ENCODE measurements at places on chromosomes 3 and 15.

GRCh38 chr3:27486336-27486735, 2.2 kb upstream of the SLC4A7 start:
- no peak for DNase-seq

DNA sequence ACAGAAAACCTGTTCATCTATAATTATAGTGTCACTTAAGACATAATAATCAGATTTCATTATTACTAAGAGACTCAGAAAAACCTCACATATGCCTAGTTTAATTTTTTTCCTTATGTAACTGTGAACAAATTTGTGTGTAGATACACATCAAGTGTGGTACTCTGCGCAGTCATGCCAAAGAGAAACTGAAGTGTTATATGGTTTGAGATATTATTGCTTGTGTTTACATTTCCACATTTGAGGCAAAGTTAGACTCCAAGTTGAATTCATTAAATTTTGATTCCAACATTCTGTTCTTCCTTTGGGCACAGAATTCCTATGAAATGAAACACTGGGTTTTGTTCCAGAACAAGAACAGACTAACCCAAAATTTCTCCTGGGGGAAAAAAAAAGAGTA, 2.2 kb downstream of the MBNL1 start:
- DNase-seq = no peak

DNA sequence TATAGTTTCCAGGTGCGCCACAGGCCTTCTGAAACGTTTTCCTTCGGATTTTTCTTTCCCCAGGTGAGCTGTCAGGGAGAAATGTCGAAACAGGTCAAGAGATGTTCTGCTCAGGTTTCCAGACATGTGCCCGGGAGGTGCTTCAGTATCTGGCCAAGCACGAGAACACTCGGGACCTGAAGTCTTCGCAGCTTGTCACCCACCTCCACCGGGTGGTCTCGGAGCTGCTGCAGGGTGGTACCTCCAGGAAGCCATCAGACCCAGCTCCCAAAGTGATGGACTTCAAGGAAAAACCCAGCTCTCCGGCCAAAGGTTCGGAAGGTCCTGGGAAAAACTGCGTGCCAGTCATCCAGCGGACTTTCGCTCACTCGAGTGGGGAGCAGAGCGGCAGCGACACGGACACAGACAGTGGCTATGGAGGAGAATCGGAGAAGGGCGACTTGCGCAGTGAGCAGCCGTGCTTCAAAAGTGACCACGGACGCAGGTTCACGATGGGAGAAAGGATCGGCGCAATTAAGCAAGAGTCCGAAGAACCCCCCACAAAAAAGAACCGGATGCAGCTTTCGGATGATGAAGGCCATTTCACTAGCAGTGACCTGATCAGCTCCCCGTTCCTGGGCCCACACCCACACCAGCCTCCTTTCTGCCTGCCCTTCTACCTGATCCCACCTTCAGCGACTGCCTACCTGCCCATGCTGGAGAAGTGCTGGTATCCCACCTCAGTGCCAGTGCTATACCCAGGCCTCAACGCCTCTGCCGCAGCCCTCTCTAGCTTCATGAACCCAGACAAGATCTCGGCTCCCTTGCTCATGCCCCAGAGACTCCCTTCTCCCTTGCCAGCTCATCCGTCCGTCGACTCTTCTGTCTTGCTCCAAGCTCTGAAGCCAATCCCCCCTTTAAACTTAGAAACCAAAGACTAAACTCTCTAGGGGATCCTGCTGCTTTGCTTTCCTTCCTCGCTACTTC, 3.8 kb downstream of the BHLHE40 start:
- no peak for DNase-seq

- no peak for DNase-seq
Measured at GRCh38 chr3:155661760-155662159, 83.1 kb downstream of the PLCH1 start.

DNA sequence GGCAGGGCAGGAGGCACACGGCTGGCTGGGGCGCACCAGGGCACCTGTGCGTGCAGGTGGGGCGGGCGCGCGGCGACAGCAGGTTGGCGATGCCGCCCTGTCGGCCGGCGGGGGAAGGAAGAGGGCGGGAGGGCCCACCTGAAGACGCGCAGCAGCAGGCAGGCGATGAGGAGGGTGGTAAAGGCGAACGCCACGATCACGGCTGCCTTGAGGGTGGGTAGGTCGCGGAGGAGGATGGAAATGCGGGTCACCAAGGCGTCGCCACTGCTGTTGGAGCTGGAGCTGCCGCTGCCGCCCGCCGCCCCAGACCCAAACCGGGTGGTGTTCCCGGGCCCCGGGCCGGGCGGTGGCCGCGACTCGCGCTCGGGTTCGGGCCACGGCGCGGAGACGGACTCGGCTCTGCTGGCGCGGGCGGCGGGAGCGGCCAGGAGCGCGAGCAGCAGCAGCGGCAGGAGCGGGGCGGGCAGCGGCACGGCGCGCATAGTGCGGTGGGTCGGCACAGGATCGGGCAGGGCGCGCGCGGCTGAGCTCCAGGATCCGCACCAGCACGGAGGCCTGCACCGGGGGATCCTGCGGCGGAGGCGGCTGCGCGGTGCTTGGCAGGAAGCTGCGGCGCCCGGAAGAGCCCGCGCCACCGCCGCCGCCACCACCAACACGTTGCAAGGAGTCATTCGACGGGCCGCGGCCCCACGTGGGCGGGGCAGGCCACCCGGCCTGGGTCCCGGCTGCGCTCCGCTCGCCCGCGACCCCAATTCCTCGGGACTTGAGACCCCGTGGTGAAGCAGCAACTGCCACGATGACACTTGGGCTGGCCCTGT, at the start of gene FAM174B:
FAM174B (minus strand) TSS at position 598 of the 818 bp plus-strand sequence.
- peak; percentile 53 for DNase-seq

GRCh38 chr3:14228681-14229470, 50.3 kb downstream of the LSM3 start:
- no peak for DNase-seq

GRCh38 chr3:188241883-188242282, 87.9 kb downstream of the LPP start:
- no peak for DNase-seq

GRCh38 chr3:136595913-136596697, 156.1 kb downstream of the STAG1 start:
- DNase-seq = no peak

DNA sequence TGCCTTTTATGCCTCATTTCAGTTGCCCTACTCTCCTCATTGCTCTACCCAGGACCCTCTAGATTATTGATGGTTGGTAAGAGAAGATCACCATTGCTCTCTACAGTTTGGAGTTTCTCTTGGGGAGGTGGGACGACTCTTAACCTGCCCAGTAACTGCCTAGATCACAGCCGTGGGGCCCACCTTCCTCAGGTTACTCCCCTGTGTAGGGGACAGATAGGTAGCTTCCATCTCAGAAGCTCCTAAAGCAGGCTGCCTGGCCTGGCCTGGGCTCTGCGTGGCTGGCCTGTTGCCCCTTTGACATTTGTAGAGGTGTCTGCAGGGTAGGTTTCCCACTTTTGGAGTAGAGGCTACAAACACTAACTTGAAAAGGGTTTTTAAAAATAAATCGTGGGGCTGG, 42.7 kb downstream of the TRIM71 start:
- no peak for DNase-seq

GRCh38 chr3:45964139-45964538, 20.9 kb downstream of the CXCR6 start:
- no peak for DNase-seq

GRCh38 chr3:43892526-43892925, 201.8 kb downstream of the ABHD5 start:
- DNase-seq = no peak

DNA sequence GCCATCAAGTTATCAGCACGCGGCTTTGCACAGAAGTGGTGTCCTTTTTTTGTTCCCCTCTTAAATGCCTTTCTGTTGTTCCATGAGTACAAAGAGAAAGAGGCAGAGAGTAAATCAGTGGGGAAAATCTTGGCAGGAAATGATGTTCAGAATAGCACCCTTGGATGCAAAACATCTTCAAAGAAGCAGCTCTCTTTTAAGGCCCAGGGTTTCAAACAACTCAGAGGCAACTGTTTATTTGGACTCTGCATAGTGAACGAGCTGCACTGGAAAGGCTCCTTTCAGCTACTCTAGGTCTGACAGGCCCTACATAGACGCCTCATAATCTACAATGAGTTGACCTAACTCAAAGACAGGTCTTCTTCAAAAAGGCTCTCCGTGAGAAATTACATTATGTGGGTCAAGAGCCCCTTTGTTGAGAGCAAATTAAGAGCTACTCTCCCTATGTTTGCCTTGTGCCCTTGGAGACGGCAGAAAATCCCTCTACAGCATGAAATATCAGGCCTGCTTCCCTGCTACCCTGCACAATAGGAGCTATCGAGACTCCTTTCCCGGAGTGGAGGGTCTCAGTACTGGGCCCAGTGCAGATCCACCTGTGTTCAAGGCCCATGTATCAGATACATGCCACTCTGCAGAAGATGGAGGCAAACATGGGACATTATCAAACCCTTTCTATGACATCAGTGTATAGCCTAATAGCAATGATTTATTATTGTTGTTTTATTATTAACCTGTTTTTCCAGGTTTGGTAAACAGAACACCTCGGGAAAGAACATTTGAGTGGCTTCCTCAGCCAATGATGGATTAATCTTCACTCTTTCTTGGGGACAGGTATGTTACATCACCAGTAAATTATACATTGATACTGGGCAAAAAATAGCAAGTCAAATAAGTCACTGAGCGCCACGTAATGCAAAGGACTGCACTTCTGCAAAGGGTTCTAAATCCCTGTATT, 53.1 kb downstream of the HEG1 start:
- DNase-seq = no peak

DNA sequence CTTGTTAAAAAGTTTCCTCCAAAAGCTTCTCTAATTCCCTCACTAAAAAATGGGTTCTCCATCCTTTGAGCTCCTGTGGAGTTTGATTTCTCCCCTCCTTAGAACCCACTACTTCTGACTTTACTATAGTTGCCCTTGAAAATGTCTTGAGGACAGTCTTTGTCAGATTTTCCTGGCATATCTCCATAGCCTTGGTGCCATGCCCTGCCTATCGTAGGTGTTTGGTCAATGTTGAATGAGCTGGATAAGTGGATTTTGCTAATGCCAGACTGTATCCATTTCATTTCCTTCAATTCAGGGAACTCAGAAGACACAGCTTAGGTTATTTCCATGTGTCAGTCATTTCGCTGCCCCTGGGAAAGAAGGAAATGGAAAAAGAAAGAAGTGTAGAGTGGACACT, 40.6 kb downstream of the TMEM266 start:
- no peak for DNase-seq

GRCh38 chr3:128064962-128065361, 12.7 kb downstream of the SEC61A1 start:
- DNase-seq = no peak

- no peak for DNase-seq
Measured at GRCh38 chr3:155342344-155342743, 48.9 kb upstream of the STRIT1 start.

DNA sequence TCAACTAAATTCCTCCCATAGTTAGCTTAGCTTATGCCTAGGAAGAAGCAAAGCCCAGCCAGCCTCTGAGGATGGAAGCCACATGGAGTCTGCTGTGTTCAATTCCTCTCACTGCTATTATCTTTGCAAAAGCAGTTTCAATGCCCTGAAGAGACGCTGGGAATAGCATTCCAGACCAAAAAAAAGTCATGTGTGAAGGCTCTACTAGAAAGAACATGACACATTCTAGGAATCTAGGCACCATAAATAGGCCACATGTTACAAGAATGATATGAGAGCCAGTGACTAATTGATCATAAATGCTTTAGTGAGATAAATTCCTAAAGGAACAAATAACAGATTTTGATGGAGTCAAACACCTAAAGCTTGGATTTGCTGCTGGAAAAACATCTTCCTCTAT, 800.8 kb downstream of the TUSC7 start:
- no peak for DNase-seq

- DNase-seq = no peak
Measured at GRCh38 chr3:108292905-108293328, 3.4 kb upstream of the HHLA2 start.

DNA sequence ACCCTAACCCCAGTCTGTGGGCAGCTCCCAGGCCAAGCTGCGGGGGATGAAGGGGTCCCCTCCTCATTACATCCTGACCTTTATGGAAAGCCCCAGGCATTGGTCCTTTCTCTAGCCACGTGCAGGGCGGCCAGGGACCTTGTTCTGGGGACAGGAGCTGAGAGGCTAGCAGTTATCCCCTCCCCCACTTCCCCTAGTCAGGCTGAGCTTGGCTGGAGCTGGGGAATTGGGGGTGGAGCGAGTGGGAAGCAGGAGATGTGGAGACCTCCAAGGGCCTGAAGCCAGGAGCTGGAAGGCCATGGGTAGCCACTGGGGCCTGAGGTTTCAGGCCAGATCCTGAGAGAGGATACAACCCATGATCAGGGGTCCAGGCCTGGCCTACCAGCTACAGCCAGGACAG, 45.8 kb downstream of the DNAH1 start:
- no peak for DNase-seq

DNA sequence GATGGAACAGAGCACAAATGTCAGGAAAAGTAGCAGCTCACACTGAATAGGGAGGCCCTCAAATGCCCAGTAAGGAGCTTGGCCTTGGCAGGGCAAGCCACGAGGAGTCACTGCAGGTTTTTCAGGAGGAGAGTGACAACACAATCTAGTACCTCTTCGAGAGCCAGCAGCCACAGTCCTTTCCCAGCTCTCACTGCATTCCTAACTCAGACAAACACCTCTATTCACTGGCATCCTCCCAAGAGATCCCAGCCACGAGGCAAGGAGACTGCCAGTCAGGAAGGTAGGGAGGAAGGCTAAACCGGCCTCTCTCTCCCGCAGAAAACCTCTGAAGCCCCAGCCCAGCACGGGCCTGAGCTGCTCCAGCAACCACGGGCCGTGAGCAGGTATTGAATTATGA, 146.0 kb upstream of the SMAD3 start:
- no peak for DNase-seq

GRCh38 chr3:187227658-187228258, 30.5 kb downstream of the RTP1 start:
- DNase-seq = no peak

DNA sequence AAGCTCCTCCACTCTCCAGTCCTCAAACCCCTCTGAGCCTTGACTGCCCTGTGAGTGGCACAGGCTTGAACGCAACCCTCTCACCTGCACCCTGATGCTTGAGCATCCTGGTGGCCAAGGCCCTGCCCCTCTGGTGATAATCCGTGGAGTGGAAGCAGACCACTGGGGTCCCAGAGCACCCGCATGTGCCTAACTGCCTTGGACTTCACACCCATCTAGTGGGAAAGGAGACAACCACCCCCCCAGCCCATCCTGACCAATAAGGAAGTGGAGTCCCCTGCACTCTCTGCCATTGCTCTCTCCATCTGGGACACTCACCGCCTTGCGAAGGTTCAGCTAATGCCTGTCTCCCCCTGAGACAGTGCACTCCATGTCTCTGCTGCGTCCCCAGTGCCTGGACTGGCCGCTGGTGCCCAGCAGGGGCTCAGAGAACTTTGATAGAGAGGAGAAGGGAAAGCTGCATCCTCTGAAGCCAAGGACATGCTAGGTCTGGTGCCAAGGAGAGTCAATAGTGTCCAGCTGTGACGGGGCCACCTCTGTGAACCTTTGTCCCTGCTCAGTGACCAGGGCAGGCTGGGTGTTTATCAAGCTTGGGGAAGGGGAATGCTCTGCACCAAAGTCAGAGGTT, 3.4 kb downstream of the KLF15 start:
- no peak for DNase-seq

GRCh38 chr3:7205962-7206361, 345.0 kb downstream of the GRM7 start:
- DNase-seq = no peak

All from stimulated activated CD4-positive, alpha-beta T cell treated with anti-CD3 and anti-CD28 coated beads, Interleukin-12 subunit alpha, Interleukin-12 subunit beta, amount 100 ng/mL, for 4 hours (primary cell).